ENCODE measurements at places on chromosomes 6 and 20. TPM values are rescaled to one million over a fixed set of nuclear protein-coding genes. Genes with fewer than 3 reads are reported as not detected.

GRCh38 chr6:11645016-11645415, 107.5 kb downstream of the TMEM170B start:
- DNase-seq: peak; percentile 72

DNA sequence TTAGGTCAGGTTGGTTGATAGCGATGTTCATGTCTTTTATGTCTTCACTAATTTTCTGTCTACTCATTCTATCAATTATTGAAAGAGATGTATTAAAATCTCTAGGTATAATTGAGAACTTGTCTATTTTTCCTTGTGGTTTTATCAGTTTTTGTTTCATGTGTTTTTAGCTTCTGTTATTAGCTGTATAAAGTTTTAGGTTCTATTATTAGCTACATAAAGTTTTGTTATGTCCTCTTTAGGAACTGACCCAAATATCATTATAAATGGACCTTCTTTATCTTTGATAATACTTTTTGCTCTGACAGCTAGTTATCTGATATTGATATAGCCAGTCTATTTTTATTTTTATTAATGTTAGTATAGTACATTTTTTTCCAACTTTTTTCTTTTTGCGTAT, 92.4 kb upstream of the TMEM170B start:
- DNase-seq: no peak

PRSS16 gene
- not detected for total RNA-seq

- DNase-seq: no peak
These were observed 71.3 kb upstream of the TNFRSF21 start for GRCh38 chr6:47381036-47381435.

CALHM6 gene
- 0.83 TPM for total RNA-seq

DNA sequence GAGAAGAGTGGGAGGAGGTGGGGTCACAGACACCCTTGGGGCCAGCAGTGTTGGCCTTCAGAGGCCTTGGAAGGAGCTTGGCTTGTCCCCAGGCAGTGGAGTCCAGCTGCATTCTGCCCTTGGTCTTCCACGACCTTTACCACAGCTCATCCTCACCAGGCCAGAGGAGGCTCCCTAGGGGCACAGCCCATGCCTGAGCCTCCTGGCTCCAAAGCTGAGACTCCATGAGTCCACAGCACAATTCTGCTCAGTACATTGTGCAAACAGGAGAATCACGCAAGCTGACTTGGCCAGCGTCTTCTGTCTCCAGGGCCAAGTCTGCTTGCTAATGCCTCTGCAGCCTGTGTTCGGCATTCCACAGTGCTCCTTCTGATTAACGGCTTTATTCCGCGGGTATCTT, 337.2 kb downstream of the SMOC2 start:
- DNase-seq: no peak

NKX2-2 gene
- total RNA-seq: not detected

PNLDC1 gene
- total RNA-seq: not detected

All from IMR-90 (cell line).